H1 (cell line): ENCODE measurements at places on chromosomes 16 and 17.

GRCh38 chr17:14553847-14554246, 253.0 kb downstream of the HS3ST3B1 start:
- DNase-seq = no peak

- DNase-seq = no peak
Observed at GRCh38 chr17:77286391-77286640, 145.5 kb downstream of the SEC14L1 start.

DNA sequence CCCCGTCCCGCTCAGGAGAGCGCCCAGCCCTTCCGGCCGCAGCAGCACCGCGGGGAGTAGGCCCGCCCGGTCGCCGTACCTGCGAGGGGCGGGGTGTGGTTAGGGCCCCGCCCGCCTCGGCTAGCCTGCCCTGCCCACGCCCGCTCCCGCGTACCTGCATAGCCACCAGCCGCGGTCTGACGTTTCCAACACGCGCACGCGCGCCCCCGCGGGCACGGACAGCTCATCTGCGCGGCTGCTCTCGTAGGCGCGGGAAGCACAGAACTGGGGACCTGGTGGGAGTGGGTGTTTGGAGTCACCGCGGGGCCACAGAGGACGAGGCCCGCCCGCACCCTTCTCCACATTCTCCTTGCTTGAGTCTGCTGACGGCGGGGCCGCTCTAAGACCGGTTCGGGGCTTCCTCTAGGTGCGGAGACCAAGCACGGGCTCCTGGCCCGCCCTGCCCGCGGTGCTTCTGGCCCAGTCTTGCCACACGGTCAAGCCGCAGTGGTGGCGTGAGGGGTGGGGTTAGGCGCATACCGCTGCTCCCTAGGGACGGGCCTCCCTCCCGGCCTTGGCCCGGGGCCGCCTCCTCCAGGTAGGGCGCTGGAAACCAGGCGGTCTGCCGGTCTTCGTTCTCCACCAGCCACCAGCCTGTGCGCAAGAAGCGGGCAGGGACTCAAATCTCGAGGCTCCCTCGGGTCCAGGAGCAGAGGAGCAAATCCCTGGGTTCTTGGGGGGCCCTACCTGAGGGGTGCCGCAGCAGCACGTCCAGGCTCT, 1.8 kb downstream of the NOXO1 start:
- DNase-seq = peak; percentile 87

DNA sequence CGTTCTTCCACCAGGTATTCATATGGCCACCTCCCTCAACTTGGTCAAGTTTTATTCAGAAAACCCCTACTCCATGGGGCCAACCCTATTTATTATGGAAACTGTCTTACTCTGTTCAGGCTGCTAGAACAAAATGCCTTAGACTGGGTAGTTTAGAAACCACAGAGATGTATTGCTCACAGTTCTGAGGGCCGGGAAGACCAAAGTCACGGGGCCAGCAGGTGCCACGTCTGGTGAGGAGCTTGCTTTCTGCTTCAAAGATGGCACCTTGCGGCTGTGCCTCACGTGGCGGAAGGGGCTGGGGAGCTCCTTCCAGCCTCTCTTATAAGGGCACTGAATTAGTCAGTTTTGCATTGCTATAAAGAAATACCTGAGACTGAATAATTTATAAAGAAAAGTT, 74.3 kb downstream of the AXIN2 start:
- DNase-seq = no peak

DNA sequence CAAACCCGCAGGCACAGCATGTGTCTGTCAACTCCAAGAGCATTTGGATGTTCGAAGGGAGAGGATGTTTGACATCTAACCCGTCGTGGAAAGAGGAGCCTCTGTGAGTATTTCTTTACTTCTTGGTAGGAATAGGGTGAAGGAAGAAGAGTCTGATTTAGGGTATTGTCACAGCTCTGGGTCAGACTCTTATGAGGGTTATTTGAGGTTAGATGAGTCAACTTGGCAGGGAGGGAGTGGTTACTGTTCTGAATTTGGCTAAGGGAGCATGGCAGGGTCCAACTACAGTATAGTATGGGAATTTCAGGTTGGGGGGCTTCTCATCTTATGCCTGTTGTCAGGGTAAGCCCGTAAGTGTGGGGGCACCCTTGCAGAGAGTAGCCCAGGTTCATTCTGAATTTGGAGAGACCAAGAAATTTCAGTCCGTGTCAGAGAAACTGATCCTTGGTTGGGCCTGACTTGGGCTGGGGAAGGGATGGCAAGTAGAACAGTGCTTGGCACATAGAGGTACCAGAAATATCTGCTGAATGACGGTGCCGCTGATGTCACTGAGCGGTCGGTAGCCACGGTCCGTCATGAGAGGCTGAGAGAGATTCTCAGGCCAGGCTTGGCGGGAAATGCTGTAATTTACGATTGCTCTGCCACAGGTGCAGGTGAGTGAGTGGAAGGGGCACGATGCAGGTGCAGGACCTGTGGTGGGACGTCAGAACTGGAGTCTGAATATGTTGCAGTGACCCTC, 43.2 kb downstream of the MYH3 start:
- DNase-seq = no peak

DNA sequence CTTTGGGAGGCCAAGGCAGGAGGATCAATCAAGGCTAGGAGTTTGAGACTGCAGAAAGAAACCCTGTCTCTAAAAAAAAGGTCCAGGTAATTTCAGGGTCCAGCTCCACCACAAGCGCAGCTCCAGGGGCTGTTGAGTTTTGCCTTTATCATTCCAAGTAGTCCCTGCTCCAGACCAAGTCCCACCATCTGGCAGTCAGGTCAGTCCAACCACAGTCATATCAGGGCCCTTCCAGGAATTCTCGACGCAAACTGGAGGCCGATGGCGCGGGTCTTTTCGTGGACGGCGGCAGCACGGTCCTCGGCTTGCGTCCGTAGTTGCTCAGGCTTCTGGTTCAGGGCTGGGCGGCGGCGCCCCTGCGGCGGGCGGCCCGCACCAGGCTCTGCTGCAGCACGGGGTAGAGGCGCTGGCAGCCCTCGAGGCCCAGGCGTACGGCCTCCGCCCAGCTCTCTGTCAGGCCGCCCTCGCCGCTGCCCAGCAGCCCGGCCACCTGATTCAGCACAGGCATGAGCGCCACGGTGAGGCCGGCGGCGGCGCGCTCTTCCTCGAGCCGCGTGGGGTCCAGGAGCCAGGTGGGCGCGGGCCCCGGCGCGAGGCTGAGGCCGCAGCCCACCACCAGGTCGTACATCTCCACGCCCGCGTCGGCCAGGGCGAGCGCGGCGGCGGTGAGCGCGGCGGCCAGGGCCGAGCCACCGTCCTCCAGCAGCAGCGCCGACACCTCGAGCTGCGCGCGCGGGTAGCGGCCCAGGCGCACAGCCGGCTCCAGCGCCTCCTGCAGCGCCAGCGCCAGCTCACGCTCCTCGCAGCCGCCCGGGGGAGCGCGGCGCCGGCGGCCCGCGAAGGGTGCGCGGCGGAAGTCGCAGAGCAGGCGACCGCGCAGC, 752 bp downstream of the EXOSC6 start:
- peak; percentile 71 for DNase-seq
